Retinal pigment epithelial cell (primary cell): ENCODE measurements at places on chromosomes 12 and 14.

DNA sequence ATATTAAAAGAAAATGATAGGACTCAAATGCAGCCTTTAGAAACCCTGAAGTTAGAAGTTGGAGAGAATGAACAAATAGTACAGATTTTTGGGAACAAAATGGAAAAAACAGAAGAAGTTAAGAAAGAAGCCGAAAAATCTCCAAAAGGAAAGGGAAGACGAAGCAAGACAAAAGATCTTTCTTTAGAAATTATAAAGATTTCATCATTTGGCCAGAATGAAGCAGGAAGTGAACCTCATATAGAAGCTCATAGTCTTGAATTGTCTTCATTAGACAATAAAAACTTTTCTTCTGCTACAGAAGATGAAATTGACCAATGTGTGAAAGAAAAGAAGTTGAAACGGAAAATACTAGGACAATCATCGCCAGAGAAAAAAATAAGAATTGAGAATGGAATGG lies 31.4 kb upstream of the TOMM20L start:
- no peak for DNase-seq

GRCh38 chr14:104510794-104511611 lies 68.6 kb upstream of the C14orf180 start:
- DNase-seq: no peak

DNA sequence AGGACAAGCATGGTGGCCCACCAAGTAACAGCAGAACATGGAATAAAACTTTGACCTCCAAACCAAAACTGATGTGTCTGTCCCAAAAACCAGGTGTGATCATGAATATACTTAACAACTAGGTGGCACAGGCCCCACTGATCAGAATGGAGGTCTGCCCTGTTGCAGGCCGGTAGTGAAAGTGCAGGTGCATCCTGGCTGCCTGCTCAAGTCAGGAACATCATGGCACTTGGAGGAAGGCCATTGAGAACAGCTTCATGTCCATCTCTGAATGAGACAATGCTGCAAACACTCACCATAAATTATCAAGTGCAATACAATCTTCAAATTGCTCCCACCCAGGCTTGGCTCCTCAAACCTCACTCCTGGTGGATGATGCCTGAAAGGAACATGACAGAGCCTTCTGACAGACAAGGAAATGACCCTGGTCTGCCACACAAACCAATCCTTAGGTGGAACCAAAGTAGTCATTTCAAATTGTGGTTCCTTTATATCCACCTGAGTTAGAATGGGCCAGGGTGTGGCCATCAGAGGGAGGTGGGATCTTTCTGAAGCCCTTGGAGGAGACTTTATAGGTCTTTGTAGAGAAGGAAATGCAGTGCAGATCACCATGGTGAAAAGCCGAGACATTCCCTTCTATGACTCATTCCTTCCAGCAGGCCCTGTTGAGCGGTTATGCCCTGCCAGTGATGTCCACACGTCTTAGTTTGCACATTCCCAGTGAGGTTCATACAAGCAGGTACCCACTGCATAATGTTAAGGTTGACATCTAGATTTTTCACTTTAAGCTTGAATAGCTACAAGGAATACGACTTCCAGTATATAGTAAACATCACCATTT lies 36.0 kb downstream of the EGLN3 start:
- DNase-seq: peak; percentile 91

DNA sequence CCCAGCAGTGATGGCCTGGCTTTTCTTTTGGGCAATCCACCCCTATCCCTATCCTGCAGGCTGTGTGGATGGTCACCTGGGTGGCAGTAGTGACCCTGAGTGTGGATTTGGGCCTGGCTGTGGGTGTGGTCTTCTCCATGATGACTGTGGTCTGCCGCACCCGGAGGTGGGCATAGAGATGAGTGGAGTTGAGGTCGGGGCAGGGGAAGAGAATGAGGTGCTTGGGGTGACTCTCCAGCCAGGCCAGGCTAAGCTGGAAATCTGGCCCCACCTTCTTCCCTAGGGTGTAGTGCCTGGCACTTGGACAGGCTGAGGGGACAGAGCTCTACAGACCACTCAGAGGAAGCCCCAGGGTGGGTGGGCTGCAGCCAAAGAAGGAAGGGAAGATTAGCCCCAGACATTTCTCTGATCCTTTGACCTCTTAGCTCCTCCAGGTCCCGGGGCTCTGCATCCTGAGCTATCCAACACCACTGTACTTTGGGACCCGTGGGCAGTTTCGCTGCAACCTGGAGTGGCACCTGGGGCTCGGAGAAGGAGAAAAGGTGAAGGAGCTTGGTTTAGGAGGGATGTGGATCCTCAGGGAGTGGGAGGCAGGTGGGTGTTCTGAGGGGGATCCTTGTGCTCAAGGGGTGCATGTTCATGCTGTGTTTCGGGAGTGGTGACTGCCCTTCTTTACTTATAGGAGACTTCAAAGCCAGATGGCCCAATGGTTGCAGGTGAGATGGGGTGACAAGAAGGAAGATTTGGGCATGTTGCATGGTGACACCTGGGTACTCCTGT lies 8.4 kb downstream of the B4GALNT1 start:
- DNase-seq: no peak

DNA sequence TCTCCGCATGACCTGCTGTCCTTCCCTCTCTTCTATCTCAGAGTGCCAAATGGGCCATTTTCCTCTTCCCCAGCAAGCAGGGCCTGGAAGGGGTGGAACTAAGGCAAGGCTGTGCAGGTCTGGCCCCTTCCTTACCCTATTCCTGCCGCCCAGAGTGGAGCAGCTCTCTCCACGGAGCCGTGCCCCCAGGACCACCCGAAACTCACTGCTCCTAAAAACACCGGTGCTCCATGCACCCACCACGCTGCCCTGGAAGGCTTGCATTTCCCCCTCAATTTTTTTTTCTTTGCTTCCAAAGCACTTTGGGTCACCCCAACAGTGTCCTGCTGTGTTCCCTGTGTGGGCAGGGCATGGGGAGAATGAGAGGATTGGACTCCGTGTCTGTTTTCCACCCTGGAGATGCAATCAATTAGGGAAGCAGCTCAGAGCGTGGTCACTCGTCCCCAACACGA lies 48.5 kb upstream of the MEG3 start:
- no peak for DNase-seq

- no peak for DNase-seq
Measured at GRCh38 chr14:81485781-81486180, 47.9 kb downstream of the SEL1L start.

- peak; percentile 56 for DNase-seq
Measured at GRCh38 chr12:62834971-62835547, 99.9 kb downstream of the PPM1H start.

DNA sequence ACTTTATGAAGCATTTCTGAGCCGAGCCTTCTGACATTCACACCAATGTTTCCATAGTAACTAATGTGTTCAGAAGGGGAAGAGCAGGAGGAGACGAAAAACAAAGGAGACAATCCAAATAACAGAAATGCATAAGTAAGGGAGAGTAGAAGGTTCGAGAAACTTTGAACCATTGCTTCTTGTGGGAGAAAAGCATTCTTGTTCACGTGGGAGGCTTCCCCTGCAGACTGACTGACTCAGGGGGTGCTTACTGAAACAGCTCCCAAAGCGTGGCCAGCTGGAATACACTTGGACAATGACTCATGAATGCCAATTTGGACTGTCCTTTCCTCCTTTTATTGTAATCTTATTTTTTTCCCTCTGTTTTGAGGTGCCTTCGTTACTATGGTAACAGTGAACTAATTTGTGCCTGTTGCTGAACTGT lies 73.9 kb downstream of the NEDD1 start:
- peak; percentile 45 for DNase-seq

DNA sequence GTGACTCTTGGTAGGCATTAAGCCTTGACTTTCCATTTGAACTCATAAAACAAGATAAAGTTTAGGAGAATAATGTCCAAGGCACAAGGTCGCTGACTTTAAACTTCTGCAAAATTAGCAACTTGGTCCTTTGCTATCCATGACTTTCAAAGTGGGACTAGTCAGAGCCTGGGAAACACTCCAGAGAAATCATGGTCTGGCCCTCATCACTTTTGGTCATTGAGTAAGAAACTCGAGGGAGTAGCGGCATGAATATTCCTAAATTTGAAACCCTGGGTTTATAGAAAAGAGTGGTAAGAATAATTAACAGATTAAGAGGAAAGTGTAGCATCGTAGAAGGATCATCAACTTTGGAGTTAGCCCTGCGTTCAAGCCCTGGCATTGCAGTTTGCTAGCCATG lies 16.9 kb upstream of the APPL2 start:
- no peak for DNase-seq

GRCh38 chr12:108587826-108588225 lies 10.1 kb downstream of the TMEM119 start:
- DNase-seq: no peak

DNA sequence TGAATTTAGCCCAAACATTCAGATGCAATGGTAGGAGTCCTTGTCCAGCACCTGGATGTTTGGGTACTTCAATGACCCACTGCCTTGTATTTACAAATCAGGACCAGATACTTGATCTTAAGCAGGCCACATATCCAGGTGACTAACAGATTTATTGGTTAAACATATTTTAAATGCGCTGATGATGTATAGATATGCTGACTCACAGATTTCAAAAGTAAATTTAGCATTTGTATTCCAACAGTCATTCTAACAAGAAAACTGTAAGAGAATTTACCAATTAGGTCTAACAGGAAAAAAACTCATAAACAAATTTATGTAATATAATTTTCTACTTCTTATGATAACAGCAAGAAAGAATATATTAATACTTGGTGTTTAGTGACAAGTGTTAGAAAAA lies 29.4 kb upstream of the MYF6 start:
- no peak for DNase-seq

DNA sequence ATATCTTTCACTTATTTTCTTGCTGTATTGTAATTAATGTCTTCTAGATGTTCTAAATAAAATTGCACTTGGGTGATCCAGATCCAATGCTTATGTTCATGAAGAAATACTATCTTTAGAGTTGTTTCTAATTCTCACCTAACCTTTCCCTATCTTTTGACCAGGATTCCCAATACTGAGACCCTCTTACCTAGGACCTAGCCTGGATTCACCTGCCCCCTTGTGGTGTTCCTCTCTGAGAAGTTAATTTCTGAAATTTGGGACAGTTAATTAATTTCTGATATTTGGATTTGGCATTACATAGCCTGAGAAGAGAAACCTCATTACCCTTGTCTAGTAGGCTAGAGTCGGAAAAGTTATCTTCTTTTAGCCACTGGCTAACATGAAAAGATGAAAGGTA lies 29.5 kb downstream of the FOXA1 start:
- DNase-seq: no peak

GRCh38 chr12:50201987-50202521 lies 34.9 kb upstream of the CERS5 start:
- no peak for DNase-seq

DNA sequence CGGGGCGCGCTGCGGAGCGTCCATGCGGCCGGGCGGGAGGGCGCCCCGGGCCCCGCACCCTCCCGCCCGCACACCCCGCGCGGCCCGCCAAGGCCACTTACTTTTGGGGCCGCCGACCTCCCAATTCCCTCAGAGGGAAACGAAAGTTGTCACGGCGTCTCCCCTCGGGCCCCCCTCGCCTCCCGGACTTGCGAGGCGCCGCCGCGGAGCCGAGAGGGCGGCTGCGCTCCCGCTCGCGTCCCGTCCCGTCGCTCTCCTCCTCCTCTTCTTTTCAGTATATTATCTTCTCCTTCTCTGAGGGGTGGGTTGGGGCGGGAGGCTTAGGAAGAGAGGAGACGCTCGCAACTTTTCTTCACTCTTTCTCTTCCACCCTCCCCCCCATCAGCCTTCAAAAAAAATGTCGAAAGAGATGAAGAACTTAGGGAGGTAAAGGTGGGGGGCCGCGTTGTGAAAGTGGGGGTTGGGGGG lies 613 bp downstream of the DUSP16 start:
- no peak for DNase-seq

- DNase-seq: no peak
Measured at GRCh38 chr14:78356391-78356790, 186.2 kb downstream of the NRXN3 start.

- DNase-seq: no peak
Measured at GRCh38 chr12:127594351-127594970, 672.5 kb upstream of the TMEM132C start.

GRCh38 chr14:77375164-77375950 lies 1.5 kb downstream of the TMED8 start:
- no peak for DNase-seq

GRCh38 chr12:93413064-93413463 lies 28.7 kb downstream of the UBE2N start:
- DNase-seq: no peak
